ENCODE measurements at places on chromosomes 2 and 18. TPM values are rescaled to one million over a fixed set of nuclear protein-coding genes. Genes with fewer than 3 reads are reported as not detected.

DNA sequence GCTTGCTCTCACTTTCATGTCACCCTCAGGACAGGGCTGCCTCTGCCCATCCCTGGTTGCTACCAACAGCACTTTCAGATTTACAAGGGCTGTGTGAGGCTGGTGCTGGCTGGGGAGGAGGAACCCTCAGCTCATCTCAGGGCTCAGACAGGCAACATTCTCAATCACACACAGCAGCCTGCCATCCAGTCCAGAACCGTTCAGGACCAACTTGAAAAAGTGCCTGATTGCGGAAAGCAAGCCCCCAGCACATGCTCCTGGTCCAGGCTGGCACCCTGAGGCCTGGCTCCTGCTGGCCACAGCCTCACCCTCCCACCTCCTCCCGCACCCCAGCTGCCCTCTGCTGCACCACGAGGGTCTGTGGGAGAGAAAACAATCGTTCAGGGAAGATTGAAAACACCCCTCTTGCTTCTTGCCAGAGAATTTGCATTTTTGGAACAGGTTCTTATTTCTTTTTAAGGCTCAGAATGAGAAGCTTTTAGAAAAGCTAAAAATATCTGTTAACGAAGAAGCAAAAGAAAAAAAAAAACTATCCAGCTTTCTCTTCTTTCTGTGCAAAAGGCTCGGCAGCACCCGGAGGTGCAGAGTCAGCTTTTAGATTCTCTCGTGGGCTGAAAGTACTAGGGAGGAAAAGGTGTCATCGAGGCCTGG is 403.8 kb upstream of the ID2 start:
- DNase-seq, result no peak

The IL36RN gene
- total RNA-seq, result not detected

The GAD1 gene
- not detected for total RNA-seq

DNA sequence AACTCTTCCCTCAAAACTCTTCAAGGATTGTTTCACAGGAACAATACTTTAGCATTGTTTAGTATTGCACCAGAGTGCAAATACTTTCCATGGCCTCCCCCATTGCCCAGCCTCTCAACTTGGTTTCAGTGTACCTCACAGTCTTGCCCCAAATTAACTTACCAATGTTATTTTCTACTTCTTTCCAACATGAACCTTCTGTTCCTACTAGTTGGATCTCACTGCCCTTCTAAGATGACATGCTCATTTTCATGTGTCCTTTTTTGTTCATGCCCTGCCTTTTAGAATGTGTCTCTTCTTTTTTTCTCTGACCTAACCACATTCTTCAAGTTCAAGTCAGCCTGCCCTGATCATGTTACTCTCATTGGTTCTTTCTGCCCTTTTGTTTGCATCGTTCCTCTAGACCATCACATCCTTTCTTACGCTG is 4.1 kb downstream of the SPATS2L start:
- DNase-seq, result no peak

DNA sequence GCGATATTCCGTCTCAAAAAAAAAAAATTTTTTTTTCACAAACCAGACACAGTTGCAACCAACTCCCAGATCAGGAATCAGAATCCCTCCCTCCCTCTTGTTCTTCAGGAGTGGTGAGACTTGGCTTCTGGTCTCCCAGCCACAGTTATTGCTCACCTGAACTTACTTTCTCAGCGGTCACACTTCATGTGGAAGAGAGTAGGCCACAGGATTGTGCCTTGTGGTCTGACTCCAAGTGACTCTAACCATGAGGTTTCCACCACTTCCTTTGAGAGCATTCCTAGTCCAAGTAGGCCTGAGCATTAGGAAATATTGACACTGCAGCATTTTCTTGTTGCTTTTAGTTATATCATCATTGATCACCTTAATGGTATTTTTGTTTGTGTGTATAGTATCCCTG is 12.1 kb downstream of the FMNL2 start:
- DNase-seq, result no peak

- DNase-seq, result no peak
Measured at GRCh38 chr2:174338671-174339560, 4.2 kb downstream of the SP9 start.

- no peak for DNase-seq
Measured at GRCh38 chr2:127762846-127763245, 48.1 kb downstream of the WDR33 start.

Measured in body of pancreas (tissue), 4 donors.